ENCODE measurements at places on chromosomes 16 and 17.

DNA sequence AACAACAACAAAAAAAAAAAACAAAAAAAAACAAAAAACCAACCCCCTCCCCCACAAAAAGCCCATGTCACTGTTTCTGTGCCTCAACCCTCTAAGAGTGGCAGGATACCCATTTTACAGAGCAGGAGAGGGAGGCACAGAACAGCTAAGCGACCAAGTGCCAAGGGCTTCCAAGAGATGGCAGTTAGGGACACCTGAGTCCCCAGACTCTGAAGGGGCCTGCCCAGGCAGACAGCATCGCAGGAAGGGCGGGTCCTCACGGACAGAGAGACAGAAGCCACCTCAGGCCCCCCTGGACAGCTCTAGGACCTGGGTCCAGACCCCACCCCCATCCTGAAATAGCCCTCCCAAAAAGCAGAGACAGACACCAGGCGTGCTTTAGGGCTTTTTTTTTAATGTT is 21.6 kb upstream of the CPSF4L start:
- DNase-seq, result no peak

DNA sequence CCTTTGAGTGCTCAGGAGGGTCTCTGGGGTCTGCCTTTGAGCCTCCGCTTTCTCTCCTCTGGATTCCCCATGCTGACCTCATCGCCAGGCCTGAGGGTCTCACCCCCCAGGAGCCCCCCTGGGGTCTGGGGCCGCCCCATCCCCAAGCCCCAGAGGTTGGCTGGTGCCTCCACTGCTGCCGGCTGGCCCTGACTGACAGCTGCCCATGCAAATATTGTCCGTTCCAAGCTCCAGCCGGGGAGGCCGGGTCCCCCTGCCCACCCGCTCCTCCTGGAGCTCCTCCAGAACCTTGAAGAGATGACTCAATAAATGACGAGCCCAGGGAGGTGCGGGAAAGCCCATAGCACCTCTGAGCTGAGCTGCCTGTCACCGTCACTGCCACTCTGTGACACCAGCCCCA is 173.8 kb downstream of the RBFOX3 start:
- DNase-seq, result no peak

- DNase-seq, result no peak
Measured at GRCh38 chr16:13153696-13154095, 252.3 kb downstream of the SHISA9 start.

DNA sequence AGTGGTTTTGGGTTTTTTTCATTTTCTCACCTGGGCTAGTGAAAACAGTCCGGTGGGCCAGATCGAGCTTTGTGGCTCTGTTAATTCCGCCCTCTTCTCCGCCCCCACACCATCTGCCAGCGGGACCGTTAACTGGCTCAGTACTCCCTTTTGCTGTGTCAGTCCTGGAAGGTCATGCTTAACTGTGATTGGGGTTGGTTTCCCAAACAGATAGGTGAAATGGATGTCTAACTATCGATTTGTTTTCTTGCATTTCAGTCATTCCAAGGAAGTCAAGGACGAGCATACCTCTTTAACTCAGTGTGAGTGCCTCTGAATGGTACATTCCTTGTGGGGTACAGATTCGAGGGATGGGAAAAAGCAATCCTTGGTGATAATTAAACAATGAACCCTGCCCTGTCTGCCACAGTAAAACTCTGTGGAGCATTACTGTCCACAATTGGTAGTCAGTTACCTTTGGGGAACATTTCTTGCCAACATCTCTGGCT is 56.7 kb downstream of the YPEL2 start:
- no peak for DNase-seq

DNA sequence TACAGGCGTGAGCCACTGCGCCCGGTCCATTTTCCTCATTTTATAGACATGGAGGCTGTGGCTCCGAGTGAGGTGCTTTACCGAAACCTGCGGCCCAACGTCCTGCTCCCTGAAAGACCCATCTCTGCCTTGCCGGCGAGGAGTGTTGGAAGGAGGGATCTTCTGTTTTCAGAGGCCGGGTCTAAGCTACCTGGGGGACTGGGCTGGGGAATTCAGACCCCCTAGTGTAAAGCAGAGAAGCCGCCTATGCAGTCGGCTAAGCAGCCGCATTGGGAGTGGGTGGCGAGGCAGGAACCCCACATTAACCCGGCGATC is 16.3 kb downstream of the MEOX1 start:
- no peak for DNase-seq

GRCh38 chr16:49980166-49980565 is 44.9 kb upstream of the CNEP1R1 start:
- DNase-seq, result no peak

GRCh38 chr16:7303052-7303610 is 29.5 kb upstream of the RBFOX1 start:
- no peak for DNase-seq

GRCh38 chr16:1279945-1280589 is 24.2 kb downstream of the TPSD1 start:
- DNase-seq, result no peak

DNA sequence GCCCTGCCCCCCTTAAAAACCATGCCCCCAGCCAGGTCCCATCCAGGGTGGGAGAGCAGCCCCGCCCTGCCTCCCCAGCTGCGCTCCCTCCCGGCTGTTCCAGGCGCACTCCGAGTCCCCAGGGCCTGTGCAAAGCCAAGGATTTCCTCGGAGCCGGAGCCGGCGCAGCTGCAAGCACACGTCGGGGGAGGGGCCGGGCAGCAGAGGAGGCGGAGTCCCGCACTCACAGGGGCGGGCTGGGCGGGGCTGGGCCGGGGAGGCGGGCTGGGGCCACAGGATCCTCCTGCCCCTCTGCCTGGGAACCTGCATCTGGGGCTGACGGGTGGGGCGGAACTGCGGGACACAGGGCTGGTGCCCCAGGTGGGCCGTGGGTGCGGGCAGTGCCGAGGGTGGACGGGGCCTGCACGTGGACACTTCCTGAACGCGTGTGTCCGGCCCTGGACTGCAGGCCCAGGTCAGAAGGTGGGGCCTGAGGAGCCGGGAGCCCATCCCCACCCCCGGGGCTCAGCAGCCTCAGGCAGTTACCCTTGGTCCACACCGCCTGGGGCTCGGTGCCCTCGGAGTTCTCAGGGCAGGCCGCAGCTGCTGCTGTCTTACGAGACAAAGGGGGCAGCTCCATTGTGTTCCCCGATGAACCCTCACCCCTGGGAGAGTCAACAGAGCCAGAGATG is 24.0 kb upstream of the SSTR5 start:
- DNase-seq, result peak; percentile 13

All from suppressor macrophage (primary cell).